Stimulated activated CD8-positive, alpha-beta memory T cell treated with anti-CD3 and anti-CD28 coated beads, Interleukin-7, amount 100 ng/mL, for 4 hours (primary cell): ENCODE measurements at places on chromosomes 2 and 18.
A peak's percentile ranks its signal among the peaks of the same experiment; 100 is the strongest.

DNA sequence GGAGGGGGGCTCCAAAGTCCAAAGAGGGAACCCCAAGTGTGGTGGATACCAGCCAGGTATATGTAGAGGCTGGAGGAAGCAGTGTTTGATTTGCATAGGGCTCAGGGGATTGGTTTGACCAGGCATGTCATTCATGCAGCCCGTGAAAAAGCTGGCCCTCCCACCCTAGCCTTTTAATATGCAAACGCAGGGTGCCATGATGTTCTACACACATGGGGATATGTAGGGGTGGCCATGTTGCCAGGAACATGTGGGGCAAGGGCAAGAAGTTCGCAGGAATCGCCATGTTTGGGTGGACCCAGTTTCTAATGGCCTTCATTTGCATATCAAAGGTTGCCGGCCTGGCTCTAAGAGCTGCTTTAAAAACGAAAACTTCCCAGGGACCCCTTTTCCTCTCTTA, 33.6 kb downstream of the B3GNT7 start:
- no peak for DNase-seq

- DNase-seq = no peak
Observed at GRCh38 chr2:8628866-8629209, 53.0 kb upstream of the ID2 start.

- DNase-seq = no peak
Observed at GRCh38 chr18:44957025-44957424, 276.3 kb downstream of the SETBP1 start.

GRCh38 chr2:177161741-177162460, 50.7 kb upstream of the HNRNPA3 start:
- no peak for DNase-seq

DNA sequence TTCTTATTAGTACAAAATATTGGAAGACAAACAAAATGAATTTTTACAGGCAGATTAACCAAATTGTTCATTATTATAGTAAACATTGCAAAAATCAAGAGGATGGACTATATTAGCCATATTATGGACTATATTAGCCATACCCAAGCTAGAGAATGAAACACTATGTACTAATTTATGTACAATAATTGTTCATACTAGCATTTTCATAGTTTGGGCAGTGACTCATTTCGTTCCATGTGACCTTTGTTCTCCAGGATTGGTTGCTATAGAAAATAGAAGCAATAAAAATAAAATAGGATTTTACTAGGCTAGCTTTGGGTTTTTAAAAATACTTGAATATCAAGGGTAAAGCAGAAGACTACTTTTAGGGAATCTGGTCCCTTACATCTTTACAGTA, 176.8 kb downstream of the ZEB2 start:
- DNase-seq = no peak

- no peak for DNase-seq
Observed at GRCh38 chr2:5677133-5677532, 15.1 kb upstream of the SOX11 start.

DNA sequence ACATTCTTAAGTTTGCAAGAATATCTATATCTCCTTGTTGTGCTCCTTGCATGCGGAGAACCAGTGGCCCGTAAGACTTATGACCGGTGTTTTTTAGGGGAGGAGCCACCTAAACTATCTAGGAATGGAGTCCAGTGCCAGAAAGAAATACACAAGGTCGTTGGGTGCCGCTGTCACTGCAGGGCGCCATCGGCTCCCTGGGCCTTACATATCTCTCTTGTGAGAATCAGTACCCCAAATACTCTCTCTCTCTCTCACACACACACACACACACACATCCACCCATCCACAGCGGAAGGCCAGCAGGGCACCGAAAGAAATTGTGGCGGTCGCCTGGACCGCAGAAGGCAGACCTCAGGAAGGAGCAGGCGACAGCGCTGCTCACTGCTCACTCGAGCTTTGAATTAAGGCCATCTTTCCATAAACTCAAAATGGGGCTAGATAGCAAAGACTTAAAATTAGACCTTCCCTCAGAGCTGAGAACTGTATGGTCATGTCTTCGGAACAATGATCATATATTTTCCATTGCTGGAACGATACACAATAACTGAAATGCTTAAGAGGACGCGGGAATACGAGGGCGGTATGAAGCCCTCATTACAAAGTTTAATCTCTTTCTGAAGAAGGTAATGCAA, 10.4 kb downstream of the NR4A2 start:
- no peak for DNase-seq

DNA sequence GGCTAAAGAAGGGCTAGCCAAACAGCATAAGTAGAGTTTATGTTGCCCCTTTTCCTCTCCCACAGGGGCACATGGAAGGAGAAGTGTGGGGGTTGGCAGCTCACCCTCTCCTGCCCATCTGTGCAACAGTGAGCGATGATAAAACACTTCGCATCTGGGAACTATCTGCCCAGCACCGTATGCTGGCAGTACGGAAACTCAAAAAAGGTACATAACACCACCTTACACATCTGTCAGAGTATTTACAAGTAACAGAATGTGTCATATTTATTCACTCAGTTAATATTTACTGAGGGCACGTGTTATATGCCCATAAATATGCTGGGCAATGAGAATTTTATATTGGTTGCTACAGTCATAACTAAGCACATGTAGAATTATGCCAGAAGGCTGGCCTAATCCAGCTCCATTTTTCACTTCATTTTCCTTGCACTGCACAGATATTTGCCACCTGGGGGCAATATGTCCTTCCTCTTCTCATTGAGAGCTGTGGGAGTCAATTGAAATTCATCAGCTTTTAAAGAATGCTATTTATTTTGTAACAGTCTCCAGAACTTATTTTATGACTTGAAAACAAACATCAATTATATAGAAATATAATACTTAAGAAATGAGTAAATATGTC, 150.6 kb downstream of the RTN4 start:
- DNase-seq = no peak

DNA sequence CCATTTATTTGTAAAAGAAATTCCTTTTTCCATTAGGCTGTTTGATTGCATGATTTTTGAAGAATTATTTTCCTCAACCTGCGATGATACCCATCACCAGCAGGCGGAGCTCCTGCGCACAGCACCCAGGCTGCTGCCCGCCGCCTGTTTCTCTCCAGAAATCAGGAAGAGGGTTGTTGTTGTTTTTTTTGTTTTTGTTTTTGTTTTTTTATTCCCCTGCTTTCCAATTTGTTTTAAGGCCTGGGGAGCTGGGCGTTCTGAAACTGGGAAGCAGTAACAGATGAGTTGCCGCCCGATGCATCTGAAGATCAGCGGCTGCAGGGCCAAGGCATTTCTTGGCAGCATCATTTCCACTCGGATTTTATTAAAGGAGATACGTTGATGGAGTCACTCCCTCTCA, 132.1 kb downstream of the MBP start:
- peak; percentile 23 for DNase-seq

- no peak for DNase-seq
Observed at GRCh38 chr2:2762166-2762908, 431.3 kb upstream of the MYT1L start.

GRCh38 chr18:74546751-74547530, 12.6 kb downstream of the CNDP1 start:
- DNase-seq = no peak

GRCh38 chr2:118670838-118671237, 176.6 kb downstream of the EN1 start:
- DNase-seq = no peak

GRCh38 chr2:67463810-67464209, 66.7 kb downstream of the ETAA1 start:
- no peak for DNase-seq

DNA sequence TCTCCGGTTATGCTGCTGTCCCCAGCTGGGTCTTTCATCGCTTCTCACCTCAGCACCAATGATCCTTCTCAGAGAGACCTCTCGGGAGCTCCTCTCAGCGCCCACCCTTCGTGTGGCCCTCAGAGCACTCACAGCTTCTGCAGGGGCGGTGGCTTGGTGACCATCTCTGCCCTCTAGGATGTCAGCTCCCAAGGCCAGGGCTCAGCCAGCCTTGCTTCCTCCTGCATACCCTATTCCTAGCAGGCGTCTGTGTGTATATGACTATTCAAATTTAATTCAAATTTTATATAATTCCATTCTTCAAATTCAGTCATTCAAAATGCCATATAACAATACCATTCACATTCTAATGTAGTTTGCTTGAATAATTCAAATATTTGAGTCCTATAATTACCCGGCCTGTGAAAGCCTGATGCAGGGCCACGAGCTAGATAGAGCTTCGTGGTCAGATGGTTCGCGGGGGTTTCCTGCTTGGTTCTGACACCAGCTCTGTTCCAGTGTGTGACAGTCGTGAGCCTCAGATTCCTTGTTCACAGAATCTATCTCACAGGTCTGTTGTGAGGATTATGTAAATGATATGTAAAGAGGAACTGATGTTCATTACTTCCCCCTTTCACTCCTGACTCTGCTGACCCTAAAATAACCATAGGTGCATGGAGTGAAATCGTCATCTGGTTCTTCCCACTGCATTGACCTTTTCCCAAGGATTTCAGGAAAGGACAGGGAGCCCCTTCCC, 94.0 kb upstream of the CNGA3 start:
- no peak for DNase-seq

DNA sequence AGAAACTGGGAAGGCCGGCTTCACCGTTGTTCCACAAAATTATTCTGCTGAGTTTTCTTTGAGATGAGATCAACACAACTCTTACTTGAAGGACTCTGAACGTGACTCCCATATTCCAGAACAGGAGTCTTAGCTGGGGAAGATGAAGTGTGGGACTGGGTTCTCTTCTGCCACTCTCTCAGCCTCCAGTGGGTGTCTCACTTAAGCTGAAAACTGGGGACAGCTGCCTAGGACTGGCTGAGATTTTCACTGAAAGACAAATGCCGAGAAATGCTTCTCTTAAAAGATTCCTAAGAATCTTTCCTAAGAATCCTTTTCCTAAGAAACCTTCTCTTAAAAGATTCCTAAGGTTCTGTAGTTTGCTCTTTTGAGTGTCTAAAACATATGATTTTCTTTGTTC, 156.6 kb upstream of the LHCGR start:
- DNase-seq = no peak

GRCh38 chr2:8566774-8567468, 114.9 kb upstream of the ID2 start:
- DNase-seq = no peak

- DNase-seq = no peak
Observed at GRCh38 chr2:12020833-12021469, 274.5 kb downstream of the LPIN1 start.

GRCh38 chr2:171762879-171763573, 75.8 kb downstream of the DYNC1I2 start:
- DNase-seq = no peak

DNA sequence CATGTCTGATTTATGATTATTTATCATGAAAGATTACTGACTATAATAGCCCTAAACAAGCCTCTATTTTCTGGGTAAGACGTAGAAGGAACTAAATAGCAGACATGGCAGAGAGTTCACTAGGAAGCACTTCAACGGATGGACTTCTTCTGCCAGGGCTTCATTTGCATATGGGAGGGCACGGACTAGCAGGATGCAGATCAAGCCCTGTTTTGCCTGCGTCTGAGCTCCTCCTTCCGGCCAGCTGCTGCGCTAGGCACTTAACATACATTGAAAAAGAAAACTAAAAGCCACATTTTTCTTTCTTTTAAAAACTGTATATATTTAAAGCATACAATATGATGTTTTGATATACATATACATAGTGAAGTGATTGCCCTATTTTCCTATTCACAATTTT, 340.0 kb upstream of the MEX3C start:
- no peak for DNase-seq

DNA sequence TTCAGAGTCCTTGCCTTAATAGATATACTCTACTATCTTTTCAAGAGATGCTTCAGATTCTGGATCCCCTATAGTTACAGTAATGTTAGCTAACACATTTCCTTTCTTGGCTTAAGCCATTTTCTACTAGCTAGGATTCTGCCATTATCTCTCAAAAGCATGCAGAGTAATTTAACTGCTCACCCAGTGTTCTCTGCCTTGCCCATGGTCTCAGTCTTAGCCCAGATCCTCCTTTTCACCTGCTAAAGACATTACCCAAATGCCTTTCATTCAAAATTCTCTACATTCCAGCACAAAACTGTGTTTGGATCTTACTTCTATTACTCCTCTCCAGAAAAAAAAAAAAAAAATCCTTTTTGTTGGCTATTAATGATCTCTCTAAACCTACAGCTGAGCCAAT, 474.2 kb upstream of the LRRTM1 start:
- DNase-seq = no peak

DNA sequence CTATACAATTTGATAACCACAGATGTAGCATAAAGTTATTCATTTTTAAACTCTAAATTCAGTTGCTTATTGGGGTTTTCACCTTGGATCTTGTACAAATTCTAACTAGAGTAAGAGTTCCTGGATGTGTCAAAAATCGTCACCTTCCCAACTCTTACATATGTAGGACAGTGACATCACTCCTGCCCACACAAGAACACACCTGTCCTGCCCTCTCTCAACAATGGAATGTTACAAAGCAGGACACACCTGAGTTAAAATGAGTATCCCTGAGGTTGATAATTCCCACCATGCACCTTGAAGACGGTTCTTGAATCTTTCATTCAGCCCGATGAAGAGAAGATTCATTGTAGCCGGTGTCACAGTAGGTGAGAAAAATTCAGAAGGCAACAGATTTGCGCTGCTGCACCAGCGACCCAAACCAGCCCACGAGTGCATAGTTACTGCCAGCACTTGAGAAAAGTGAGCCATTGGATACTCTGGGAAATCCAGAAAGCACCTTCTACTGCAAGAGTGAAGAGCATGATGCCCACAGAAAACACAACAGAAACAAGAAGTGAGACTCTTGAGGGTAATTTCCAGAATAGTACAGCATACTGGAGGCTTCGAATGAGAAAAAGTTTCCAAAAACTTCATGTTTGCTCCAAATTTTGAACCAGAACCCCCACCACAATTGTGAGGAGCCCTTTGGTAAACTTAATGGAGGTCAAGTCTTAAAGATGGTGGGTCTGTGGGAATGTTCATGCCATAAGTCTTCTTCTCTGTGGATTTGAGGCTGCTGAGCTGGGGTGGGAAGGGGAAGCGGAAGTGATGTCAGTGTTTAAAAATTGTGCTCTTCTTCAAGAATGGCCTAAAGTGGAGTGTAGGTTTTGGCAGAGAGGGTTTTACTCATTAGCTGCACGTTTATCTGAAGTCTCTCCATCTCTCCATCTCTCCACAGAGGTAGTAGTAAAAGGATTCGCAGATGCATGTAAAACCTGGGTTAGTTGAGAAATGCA, 34.7 kb upstream of the ADAM23 start:
- no peak for DNase-seq

DNA sequence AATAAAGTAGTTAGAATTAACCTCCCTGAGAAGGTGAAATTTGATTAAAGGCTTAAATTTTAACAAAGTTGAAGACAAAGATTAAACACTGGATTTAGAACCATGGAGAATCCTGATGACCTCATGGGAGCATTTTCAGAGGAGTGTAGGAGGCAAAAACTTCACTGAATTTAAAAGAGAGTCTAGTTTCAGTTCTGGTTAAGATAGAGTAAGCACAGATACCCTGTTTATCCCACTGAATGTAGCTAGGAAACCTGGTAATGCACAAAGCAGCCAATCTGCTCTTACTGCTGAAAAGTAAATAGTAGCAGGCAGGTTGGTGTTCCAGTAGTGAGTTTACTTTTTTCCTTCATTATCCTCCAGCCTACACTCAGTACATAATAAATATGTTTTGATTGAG, 654.9 kb upstream of the SYT4 start:
- no peak for DNase-seq
